ENCODE measurements at places on chromosomes 2 and 18.

DNA sequence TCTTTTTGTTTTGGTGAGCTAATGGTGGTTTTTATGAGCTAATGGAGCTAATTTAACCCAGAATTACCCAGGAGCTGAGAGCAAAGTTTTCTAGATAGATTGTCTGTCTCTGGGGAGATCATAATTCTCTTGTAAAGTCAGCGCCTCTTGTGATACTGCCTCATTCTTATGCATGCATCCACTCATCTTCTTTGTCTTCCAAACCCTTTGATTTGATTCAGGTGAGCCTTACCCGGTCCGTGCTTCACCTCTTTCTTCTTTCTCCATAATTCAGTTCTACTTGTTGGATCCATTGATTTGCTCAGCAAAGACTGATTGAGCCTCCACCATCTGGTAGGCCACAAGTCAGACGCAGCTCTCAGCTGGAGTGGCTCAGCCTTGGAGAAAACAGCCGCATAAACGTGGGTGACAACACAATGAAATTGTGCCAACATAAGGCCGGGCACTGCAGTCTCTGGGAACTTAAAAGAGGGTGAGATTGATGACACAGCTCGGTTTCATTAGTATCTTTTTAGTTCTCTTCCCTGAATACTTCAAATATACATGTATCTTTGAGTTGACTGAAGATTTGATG, 158.5 kb upstream of the SH3BP4 start:
- DNase-seq, result no peak

- no peak for DNase-seq
Observed at GRCh38 chr2:505941-506340, 171.3 kb downstream of the TMEM18 start.

- peak; percentile 2 for DNase-seq
Observed at GRCh38 chr2:172081221-172082022, 3.9 kb upstream of the DLX1 start.

- peak; percentile 33 for DNase-seq
Observed at GRCh38 chr18:48007955-48008701, 77.7 kb upstream of the SMAD2 start.

- DNase-seq, result no peak
Observed at GRCh38 chr2:157172866-157173578, 84.5 kb upstream of the GALNT5 start.

DNA sequence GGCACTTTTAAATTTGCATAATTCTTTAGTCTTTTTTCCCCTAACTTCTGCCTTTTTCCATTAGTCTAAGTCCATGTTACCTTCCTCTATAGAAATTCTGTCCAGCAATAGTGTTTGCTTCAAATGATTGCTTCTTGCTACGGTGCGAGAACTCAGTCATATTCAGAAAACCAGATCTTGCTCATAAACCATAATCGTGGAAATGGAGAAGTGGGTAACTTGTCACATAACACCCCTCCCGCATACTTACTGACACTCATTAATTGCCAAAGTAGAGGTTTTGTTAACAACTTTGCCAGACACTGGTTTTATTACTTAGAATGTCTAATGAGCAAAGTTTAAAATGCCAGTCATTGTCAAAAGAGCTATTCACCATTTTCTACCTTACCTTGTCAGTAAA, 94.3 kb upstream of the TWSG1 start:
- no peak for DNase-seq

- no peak for DNase-seq
Observed at GRCh38 chr18:75033516-75033915, 175.4 kb downstream of the PTGR3 start.

GRCh38 chr18:55163550-55163949, 204.3 kb upstream of the CCDC68 start:
- DNase-seq, result no peak

GRCh38 chr18:55136864-55137263, 177.6 kb upstream of the CCDC68 start:
- no peak for DNase-seq

- DNase-seq, result no peak
Observed at GRCh38 chr2:25032094-25032493, 9.8 kb upstream of the EFR3B start.

DNA sequence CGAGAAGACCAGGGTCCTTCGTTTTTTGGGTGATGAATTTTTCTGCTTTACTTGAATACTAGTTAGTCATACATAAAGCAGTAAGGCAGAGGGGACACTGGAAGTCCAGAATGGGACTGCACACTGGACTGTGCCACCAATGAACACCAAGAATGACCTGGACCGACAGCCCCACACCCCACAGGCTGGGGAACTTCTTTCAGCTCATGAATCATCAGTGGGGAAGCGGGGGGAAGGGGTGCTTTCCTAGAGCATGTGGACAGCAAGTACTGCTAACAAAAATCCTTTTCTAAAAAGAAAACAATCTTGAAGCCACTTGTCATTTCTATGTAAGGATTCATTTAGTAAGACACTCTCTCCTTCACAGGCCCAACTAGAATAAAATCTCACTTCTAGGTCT, 86.0 kb downstream of the DTNB start:
- DNase-seq, result no peak

- no peak for DNase-seq
Observed at GRCh38 chr2:86150502-86150901, 44.5 kb downstream of the PTCD3 start.

DNA sequence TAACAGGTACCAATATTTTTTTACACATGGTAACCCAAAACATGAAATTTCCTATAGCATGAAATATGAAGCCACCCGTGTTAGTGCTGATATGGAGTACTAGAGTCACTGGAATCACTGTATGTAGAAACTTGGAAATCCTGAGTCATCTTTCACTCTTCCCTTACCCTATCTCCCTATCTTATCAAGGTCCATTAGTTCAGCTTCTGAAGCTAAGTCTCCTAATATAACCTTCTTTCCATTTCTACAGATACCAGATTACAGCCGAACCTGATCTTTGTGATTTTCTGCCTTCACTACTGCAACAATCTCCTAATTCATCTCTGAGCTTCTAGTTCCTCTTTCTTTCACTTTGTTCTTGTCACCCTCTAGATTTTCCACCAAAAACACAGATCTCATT, 59.0 kb downstream of the SEPTIN10 start:
- DNase-seq, result no peak

DNA sequence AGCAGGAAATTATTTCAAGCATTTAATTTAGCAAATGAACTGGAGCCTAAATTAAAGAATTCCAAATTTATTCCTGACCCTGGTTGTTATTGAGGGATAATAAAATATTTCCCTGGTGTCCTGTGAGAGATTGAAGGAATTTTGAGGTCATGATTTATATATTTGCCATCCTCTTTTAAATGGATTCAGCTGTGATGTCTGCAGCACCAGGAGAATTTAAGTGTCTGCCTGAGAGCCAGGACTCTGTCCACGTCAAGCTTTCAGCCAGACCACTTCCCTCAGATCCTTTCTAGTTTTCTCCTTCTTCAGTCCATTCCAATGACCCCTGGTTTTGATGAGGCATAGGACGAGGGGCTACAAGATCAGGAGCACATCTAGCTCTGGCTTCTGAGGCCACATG, 59.9 kb downstream of the INO80C start:
- no peak for DNase-seq

DNA sequence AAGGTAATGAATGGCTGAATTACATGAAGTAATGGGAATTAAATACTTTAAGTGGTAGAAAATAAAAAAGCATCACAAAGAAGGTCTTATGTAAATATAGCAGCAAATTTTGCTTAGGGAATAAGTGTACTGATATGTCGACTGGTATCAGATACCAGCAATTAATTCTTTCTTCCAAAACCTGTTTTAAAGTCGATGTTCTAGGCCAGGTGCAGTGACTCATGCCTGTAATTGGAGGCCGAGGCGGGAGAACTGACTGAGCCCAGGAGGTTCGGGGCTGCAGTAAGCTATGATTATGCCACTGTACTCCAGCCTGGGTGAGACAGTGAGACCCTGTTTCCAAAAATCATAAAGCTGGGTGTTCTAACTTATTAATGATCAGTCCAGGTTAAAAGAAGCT, 30.3 kb downstream of the SP3 start:
- DNase-seq, result no peak

DNA sequence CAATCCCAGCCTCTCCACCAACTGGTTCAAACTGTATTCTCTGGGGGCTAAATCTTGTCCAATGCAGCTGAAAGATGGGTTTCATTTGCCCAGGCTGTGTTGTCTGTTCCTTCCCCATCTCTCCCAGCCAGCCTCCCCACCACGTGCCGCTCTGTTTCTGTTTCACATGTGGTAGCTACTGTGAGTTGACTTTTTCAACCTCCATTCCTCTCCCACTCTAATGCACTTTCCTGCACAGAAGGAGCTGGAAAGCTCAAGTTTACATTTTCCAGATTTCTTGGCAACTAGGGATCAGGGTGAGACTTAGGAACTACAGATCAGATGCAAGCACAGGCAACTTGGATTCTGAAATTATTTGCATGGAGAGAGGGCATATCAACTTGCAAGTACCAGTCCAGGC, 19.0 kb upstream of the NPAS2 start:
- no peak for DNase-seq

DNA sequence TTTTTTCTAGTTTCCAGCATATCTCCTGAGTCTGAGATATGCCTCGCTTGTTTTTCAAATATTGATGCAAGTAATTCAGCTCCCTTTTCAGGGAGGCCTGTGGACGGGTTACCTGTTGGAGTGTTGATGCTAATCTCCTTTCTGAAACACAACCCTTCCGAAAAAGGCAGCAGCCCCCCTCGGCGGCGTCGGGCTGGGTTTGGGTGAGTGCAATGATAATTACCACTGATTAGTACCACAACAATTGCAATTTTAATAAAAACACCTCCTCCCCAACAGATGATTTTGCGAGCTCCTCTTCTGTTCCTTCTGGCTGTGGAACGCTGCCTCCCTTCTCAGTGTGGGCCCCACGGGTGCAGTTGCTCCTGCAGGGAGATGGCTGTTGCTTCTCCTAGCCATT, 66.3 kb downstream of the PTGR3 start:
- DNase-seq, result no peak

DNA sequence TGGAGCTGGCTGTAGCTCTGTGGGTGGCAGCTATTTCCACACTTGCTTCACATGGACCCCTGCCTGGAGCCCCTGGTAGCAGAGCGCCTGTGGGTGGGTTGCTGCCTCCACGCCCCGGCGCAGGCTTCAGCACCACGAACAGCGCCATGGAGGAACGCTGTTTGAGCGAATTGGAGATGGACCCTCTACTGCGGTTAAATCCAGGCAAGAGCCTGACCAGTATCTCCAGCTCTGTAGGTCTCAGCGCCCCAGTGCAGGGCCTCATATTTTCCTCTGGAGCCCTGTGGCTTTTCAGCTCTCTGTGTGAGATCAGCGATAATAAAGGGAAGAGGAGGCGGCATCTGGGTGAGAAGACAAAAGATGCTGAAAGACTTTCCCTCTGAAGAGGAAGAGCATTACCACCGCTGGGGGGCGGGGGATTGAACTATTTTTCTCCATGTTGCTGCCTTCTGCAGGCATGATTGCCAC, 12.0 kb downstream of the ONECUT2 start:
- DNase-seq, result no peak

DNA sequence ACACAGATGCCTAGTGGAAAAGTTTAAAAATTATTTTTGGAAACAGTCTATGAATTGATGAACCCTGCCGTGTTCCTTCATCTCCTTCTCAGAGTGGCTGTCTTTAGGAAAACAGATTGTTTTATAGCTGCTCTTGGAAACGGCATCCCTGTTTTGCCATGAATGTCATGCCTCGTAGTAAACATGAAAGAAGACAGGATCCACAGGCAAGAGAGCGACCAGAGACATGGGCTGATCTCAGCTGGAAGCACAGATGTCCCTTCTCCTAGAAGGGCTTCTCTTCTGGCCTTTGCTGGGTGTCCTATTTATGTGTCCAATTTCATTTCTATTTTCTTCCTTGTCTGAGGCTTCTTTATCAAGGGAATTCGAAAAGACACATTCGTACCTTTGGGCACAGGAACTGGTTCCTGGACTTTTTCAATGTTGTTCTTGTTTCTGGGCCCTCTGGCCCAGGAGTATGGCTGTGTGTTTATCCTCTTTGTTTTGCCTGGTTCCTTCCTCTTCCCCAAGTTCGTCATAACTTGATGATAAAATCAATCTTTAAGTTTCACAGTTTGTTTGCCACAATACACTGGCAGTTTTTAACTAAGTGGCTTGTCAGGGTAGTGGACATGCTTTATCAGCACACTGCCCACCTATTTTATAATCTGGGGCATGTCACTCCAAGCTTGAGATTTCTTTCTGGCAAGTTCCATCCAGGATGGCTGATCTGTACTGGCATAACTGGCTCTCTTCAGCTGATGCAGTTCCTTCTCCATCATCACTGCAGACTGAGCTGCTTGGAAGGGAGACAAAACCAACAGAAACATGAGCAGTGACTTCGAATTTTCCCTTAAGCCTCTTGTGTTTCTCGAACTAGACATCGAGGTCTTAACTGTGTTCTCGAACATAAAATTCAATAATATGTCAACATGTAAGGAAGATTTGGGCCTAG, 63.2 kb upstream of the MGAT4A start:
- DNase-seq, result no peak

- DNase-seq, result peak; percentile 84
Observed at GRCh38 chr2:232315049-232315922, 63.3 kb upstream of the ALPP start.

DNA sequence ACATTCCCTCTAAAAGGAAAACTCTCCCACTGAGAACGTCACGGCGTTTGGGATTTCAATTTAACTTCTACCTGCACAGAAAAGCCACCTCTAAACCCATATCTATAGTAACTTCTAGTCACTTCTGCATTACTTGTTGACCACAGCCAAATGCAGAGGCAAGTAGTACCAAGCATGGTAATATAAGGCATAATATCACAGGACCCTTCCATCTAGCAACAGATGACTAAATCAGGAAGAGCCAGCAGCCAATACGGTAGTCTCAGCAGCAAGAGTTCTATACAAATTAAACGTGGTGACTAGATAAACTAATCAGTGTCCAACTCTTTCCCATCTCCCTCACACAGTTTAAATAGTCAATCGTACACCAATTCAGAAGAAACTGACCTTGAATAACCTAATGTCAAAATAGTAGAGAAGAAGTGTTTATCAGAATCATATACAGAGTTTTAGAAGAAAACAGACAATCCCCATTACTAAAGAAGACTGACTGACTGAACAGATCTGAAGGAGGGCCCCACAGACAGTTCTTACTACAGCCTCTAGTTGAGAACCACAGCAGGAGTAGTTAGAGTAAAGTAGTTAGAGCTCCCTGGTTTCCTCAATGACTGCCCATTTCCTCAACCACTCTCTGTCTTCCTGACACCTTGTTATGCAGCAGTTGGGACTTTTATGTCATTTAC, 30.0 kb downstream of the MEMO1 start:
- peak; percentile 20 for DNase-seq

DNA sequence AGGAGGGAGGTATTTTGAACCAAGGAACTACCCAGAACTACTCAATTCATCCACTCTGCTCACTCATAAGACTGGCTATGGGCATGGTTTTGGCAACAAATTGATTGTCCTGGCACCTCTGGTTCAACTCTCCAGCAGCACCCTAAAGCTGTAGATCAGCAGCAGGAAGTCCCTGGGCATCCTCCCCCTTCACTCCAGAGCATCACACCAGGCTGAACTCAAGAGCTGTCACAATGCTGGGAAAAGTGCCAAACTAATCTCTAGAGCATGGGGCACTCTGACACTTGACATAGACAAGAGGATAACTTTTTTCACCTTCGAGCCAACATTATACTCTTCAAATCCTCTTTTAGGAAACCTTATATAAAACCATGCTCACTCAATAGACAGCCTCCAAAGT, 154.1 kb upstream of the RBBP8 start:
- no peak for DNase-seq
